ENCODE measurements at places on chromosomes 13 and 19.

DNA sequence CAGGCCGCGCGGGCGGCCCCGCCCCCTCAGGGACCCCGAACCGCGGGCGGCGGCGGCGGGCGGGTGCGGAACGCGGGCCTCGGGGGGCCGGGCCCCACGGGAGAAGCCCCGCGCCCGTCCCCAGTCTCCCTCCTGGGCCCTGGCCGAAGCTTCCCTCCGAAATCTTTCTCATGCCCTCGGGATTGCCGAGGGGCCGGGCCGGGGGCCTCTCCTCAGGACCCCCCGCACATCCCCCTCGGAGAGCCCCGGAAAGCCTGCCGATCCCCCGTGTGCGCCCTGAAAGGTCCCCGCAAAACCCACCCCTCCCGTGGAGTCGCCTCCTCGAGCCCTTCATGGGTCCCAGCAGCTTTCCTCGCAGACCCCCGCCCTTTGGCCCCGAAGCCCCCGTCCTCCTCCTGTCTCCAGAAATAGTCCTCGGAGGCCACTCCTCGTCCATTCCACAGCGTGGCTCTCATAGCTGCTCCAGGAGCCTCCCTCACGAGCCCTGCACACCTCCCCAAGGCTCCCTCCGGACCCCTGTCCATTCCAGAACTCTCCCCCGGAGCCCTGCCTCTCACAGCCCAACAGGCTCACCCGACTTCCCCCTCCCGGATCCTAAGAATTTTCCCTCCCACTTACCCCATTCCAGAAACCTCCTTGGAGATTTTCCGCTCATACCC, 555 bp downstream of the SAMD4B start:
- no peak for DNase-seq

DNA sequence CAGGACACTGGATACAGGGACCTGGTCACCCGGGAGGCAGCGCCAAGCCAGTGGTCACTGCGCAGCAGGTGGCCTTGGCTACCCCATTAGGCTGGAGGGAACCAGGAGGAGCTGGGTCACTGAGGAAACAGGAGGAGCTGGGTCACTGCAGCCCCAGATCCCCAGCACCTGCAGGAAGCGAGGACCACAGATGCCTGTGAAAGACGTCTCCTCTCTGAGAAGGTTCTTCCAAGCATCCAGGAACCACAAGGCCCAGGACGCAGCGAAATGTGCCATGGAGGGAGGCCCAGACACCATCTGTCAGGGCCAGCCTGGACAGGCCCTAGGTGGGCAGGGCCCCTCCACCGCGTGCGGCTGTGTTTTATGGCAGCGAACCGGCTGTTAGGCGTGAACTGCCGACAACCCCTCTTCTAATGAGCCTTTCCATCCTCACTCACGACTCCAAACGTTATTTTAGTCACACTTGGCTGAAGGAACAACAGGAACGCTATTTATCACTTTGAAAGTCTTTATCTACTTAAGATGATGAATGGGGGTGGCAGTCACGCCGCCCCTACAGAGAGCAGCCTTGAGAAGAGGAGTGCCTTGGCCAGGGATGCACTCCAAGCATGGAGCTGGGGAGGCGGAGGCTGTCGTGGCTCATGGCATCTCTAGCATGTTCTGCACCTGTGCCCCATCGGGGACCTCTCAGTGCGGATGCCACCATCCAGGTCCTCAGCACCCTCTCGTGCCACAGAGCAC, 53.3 kb downstream of the CEBPG start:
- DNase-seq, result peak; percentile 85

- no peak for DNase-seq
These were observed 24.9 kb downstream of the GPR12 start for GRCh38 chr13:26735677-26736076.

DNA sequence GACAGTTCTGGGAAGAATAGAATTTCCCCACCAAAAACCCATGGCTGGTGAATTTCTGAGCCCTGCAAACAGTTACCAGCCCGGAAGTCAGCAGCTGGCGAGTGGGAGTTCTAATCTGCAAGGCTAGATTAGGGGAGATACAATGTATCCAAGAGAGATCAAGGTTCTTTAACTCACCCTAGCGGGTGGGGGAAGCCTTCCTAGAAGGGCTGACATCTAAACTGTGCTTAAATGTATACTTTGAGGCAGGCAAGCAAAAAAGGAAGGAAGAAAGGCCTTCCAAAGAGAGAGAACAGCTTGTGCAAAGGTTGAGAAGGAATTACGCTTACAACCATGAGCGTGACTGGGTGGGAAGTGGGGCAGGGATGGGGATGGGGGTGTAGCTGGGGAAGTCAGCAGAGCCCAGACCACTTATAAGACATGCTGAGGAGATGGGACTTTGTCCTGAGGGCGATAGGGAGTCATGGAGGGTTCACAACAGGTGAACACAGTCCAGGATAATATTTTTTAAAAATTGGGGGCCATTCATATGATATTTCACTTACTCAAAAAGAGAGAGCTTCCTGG, 20.8 kb upstream of the ZNRF4 start:
- no peak for DNase-seq

GRCh38 chr19:57559008-57559403, 657 bp downstream of the ZNF550 start:
- peak; percentile 36 for DNase-seq

- DNase-seq, result no peak
These were observed 76.2 kb downstream of the FOXO1 start for GRCh38 chr13:40590112-40590862.

DNA sequence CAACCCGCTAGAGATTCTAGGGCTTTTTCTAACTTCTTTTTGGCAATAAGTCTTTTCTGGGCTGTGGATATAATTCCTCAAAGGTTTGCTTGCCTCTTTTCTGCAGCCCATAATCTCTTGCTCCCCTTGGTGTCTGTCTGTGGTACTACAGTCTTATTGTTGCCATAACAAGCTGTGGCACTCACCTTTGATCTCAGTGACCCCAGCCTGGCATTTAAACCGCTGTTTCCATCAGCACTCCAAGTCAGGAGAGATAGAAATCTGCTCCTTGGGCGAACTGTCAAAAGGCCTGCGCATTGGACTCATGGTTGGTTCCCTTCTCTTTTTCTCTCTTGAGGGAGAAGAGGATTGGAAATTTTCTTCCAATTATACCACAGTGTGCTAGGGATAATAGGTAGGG, 14.5 kb upstream of the MPHOSPH8 start:
- no peak for DNase-seq

Data from Caki2 (cell line).